ENCODE measurements at places on chromosomes 13 and 19.

DNA sequence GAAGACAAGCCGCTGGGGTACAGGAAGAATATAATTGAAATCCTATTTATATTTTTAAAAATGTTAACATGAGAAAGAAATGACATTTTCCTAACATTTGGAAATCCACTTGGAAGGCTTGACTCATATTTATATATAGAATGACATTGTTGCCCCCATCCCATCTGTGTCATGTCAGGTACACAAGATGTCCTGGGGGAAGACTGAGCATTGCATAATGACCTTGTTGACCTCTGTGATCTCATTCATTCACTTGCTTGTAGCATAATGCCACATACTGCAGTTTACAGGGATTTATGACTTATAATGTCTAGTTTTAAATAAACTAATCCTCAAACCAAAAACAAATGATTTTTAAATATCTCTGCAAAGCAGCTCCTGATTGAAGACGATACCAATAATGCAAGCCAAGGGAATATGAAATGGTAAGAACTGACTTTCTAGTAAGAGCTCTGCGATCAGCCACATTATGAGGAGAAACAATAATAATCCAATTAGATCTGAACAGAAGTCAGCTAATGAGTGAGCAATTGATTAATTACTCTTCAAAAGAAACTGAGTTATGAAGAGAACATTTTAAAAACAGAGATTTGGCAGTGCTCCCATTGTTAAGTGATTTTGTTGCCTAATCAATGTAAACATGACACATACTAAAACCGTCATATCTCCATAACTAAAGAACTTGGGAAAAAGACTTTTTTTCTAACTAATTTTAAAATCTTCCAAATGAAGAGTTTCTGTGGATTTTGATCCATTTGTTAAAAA lies 21.2 kb upstream of the VWA8 start:
- no peak for DNase-seq

GRCh38 chr19:1279782-1280341 lies 4.5 kb downstream of the FAM174C start:
- peak; percentile 85 for DNase-seq

DNA sequence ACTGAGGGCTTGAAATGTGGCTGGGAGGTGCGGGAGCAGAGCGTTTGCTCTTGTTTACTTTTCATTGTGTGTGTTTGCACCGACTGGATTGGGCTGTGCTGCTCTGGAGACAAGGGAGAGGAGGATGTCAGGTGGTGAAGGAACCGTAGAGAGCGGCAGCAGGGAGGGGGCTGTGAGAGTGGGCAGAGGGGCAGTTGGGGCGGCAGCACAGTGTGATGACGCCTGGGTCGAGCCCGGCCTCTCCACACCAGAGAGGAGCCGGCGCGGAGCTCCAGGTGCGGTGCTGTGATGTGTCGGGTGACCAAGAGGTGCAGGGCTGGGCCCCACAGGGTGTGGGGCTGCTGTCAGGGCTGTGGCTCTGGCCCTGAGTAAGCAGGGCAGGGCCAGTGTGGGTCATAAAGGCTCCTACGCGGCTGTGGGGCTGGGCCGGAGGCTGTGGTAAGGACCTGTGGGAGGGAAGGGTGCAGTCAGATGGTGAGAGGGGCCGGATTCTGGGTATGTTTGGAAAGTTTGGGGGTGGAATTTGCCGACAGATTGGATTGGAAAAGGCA lies 10.5 kb downstream of the NAXD start:
- no peak for DNase-seq

GRCh38 chr13:72221276-72221962 lies 354.4 kb upstream of the DACH1 start:
- no peak for DNase-seq

DNA sequence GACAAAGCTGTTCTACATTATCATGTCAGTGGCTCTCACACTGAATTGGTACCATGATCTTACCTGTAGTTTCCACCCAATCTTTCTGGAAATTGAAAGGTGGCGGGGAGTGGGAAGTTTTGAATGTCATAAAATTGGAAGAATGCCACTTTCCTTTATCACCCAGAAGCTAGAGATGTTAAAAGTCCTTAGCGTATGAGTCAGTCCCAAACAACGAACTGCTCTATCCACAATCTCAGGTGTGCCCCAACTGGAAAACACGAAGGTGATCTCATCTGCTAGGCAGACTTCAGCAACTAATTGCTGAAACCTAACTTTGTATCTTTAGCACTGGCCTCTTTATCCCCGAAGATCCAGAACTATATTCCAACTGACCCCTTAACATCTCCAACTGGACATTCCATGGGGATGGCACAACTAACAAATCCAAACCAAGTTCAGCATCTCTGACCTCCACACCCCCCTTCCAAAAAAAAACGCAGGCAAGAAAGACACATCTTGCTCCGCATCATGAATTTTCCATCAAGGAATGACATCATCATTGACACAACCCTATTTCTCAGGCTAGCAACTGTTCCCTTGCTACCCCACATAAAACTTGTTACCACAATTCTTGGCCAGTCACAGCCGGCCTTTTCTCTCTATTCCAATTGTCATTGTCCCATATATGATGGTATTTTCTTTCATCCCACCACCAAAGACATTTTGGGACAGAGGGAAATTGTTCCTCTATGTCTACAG lies 175.4 kb downstream of the KLF12 start:
- no peak for DNase-seq

GRCh38 chr13:88000239-88000638 lies 329.1 kb downstream of the SLITRK5 start:
- DNase-seq = no peak

GRCh38 chr13:103066781-103067345 lies 646 bp upstream of the SLC10A2 start:
- no peak for DNase-seq

DNA sequence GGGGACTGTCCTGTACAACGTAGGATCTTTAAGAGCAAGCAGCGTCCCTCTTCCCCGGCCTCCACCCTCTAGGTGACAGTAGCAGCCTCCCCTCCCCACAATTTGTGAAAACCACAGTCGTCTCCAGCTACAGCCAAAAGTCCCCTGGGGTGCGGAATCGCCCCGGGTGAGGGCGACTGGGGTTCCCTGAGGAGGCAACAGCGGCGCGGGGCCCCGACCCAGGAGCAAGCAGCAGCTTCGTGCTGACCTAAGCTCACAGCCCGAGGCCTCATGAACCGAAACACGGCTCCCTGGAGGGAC lies 322 bp downstream of the ZNF558 start:
- DNase-seq = no peak

GRCh38 chr19:49113762-49114629 lies at the start of gene LIN7B:
TSS of gene LIN7B (plus strand) at chr19:49114370. CDS start at chr19:49114405, 35 bp downstream.
- DNase-seq = peak; percentile 76

Data from umbilical cord (tissue), 2 donors.